ENCODE measurements at places on chromosomes 6 and 20. TPM values are rescaled to one million over a fixed set of nuclear protein-coding genes. Genes with fewer than 3 reads are reported as not detected.

- DNase-seq = no peak
Measured at GRCh38 chr20:62232770-62233645, 5.3 kb upstream of the OSBPL2 start.

GRCh38 chr20:38267296-38267695, 6.8 kb upstream of the KIAA1755 start:
- no peak for DNase-seq

GRCh38 chr6:119234457-119234856, 115.1 kb downstream of the MAN1A1 start:
- DNase-seq = no peak

The KIF13A gene
- total RNA-seq = 40.1 TPM

- DNase-seq = no peak
Measured at GRCh38 chr20:33656783-33657703, 5.1 kb upstream of the C20orf144 start.

The IP6K3 gene
- not detected for total RNA-seq

DNA sequence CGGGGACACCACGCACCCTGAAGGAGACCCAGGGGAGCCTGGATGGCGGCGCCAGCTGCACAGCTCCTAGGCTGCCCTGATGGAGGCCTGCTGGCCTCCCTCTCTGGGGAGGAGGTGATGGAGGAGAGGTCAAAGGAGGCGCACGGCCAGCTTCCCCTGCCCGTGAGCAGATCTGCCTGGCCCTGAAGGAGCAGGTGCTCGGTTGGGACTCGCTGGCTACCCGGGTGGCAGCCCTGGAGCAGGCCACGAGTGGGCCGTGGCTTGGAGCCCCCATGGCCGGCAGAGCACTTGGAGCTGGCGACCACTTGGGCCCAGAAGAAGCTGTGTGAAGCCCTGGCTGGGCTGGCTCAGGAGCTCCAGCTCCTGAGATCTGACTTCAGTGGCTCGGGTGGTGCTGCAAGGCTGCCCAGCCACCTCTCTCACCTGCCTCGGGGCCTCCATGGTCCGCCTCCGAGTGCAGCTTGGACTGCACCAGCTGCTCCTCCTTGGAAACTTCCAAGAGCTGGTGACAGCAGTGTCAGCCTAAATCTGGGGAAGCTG, 7.5 kb upstream of the RAET1E start:
- peak; percentile 49 for DNase-seq

GRCh38 chr6:3337521-3338350, 79.0 kb downstream of the PSMG4 start:
- DNase-seq = no peak

The KCNK15 gene
- 0.36 TPM for total RNA-seq

GRCh38 chr20:43991982-43992381, 77.3 kb downstream of the TOX2 start:
- DNase-seq = no peak

DNA sequence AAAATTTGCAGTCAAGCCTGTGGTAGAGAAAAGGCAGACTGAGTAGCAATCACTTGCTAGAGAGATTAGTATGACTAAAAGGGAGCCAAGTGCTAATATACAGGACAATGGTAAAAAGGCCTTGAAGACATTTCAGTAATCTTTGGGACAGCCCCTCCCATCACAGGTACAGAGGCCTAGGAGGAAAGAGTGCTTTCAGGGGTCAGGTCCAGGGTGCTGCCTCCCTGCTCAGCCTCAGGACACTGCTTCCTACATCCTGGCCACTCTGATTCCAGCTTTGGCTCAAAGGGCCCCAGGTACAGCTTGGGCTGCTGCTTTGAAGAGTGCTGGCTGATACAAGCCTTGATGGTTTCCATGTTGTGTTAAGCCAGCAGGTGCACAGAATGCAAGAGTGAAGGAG, 543.5 kb downstream of the MMUT start:
- DNase-seq = no peak

DNA sequence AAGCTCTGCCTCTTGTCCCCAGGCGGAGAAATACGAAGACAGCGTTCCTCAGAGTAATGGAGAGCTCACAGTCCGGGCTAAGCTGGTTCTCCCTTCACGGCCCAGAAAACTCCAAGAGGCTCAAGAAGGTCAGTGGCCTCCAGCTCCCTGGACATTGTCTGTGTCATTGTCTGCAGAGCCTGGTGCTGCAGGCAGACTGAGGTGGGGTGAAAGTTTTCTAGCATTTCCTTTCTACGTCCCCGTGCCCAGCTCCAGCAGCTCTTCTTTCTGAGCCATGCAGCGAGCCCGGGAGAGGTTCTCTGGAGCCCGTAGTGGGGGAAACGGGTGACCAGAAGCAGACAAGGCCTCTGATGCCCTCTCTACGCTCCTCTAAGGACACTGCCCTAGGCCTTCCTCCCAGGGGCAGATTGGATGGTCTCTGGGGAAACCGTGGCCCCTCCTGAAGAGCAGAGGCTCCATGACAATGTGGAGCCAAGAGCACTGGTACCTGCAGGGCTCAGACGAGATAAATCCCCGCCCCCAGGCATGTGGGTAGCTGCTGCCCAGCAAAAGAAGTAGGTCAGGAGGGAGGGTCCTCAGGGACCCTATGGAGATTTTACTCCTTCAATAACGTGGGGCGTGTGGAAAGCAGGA, 58.4 kb downstream of the EZR start:
- DNase-seq = no peak

DNA sequence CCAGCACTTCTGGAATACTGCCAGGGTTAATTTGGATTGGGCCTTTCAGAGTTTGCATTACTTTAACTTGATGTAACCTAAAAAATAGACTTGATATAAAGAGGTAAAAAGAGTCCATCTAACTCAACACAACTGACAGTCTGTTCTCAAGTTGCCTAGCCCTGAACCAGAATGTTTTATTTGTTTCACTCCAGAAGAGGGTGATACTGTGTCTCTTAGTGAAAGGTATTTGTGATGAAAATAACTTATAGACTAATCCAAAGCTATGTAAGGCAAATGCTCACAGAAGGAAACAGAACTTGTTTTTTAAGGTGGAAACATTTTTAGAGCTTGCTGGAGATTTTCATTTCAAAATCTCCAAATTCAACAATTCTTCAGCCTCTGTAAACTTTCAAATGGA, 469.1 kb upstream of the RUNX2 start:
- no peak for DNase-seq

The GABRR1 gene
- not detected for total RNA-seq
